Pulmonary artery endothelial cell (primary cell): ENCODE measurements at places on chromosomes 13 and 19.

DNA sequence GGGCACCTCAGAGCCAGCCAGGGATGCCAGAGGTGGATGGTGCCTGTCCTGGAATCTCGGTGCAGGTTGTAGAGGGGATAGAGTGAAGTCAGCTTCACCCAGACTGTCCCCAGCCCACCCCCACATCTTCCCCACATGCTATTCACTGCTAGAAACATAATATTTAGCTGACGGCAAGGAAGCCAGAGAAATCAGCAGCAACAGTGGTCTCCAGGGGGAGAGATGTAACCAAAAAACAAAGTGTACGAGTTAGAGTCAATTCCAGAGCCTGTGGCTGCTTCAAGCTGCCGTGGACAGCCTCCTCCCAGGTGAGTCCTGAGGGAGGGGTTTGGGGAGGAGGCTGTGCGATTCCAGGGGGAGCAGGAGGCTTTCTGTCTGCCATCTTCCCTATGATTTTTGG lies 97.6 kb downstream of the ZNF536 start:
- DNase-seq, result no peak

DNA sequence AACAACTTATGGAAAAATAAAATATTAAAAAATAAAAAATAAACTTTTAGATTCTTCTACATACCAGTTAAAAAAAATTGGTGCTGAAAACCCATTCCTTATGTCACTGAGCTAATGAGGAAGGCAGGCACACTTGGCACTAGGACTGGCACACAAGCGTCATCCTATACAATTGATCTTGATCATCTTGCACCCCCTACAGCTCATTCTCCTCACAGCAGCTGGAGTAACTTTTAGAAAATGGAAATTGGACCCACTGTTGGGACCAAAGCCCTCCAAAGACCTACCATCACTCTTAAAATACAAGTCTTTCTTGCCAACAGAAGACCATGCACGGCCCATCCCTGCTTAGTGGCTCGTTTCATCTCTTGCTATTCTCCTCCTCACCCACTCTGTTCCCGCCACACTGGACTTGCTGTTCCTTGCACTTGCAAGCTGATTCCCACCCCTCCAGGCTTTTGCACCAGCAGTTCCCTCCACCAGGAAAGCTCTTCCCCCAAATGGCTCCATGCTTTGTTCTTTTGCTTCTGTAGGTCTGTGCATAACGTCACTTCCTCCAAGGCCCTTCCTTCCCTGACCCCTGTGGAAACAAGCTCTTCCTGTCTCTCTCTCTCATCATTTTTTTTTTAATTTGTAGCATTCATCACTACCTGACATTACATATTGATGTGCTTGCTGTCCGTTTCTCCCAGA lies 11.6 kb downstream of the CTU1 start:
- DNase-seq, result no peak

GRCh38 chr19:14271840-14272239 lies 65.9 kb upstream of the ADGRL1 start:
- no peak for DNase-seq

GRCh38 chr13:43546251-43546650 lies 240.5 kb downstream of the ENOX1 start:
- no peak for DNase-seq

GRCh38 chr13:98134901-98135300 lies 8.0 kb upstream of the FARP1 start:
- no peak for DNase-seq

DNA sequence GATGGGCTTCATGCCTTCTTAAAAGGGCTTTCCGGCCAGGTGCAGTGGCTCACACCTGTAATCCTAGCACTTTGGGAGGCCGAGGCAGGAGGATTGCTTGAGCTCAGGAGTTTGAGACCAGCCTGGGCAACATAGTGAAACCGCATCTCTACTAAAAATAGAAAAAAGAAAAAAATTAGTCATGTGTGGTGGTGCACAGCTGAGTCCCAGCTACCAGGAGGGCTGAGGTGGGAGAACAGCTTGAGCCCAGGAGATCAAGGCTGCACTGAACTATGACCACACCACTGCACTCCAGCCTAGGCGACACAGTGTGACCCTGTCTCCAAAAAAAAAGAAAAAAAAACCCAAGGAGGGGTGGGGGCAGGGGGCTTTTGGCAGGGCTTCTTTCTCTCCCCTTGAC lies 7.2 kb downstream of the CARS2 start:
- DNase-seq, result no peak

DNA sequence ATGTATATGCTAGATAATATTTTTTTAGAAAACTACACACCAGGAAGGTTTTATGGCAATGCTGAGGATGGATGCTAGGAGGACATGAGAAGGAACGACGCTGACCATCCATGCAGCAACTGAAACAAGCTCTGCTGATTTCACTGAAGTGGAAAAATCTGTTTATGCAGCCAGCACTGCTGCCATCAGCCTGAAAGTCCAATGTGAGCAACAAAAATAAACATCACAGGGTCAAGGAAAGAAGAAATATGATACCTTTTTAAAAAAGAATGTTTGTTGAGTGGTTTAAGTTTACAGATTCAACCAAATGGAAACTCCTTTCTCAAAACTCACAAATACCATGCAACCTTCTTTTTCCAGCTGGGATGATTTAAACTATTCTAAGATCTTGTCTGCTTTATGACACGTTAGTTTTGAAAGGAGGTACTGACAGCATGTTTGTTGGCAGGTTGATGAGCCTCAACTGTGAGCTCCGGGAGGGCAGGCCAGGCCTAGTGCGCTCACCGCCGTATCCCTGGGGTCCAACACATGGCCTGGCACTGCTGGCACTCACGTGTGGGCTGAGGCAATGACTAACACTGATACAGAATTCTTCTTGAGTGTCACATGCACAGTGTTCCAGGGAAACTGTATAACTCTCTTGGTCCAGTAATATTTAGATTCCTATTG lies 46.8 kb downstream of the LATS2 start:
- DNase-seq, result no peak

DNA sequence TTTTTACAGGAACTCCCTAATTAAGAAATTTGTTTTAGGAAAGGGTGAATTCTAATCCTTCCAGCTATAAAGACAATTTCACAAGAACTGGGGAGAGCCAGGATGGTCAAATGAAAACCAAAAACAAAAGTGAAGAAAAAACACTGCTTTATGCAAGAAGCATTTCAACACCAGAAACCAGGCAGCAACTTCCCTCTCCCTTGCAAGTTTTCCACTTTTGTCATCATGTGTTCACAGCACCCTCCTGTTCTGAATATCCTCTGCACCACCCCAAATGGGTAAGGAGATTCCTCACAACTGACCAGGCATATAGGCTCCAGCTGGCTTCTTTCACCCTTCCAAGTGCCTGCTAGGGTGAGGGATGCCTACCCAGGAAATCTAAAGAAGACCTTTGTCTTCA lies 328.1 kb downstream of the TBC1D4 start:
- no peak for DNase-seq

DNA sequence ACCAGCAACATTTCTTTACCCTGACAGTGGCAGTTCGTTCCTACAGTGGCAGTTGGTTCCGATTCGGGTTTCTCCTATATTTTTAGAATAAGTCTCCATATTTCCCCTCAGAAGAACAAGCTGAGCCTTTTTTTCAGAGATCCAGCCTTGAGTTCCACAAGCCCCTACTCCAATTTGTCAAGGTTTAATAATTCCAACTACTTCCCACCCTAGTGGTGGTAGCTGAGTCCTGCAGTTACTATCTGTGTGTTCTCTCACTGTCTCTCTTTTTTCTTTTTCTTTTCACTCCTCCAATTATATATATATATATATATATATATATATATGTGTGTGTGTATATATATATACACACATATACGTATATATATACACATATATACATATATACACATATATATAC lies 1347.3 kb downstream of the PCDH9 start:
- DNase-seq, result no peak

- DNase-seq, result no peak
Measured at GRCh38 chr19:44879309-44880065, 11.6 kb upstream of the TOMM40 start.

DNA sequence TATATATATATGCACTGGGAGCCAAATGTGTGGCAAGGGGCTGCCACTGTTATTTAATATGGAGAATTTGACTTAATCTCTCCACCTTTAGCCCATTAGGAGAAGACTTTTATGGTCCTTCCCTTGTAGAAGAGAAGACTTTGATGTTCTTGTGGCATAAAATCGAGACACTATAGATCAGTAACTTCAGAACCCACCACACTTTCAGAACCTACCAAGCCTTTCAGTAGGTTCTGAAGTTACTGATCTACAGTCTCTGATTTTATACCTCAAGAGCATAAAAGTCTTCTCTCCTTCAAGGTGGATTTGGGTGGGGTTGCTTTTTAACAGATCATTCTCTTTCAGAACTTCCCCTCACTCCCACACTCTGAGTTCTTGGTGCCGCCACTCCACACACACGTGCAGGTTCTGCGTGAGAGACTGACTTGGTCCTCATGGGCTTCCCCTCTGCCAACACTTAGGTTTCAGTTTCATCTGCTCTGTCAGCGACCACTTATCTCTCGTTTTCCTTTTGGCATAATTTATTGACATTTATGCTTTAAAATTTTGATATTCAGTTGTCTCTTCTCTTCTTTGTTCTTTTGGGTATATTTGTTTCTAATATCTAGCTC lies 213.4 kb upstream of the PCDH17 start:
- DNase-seq, result no peak

DNA sequence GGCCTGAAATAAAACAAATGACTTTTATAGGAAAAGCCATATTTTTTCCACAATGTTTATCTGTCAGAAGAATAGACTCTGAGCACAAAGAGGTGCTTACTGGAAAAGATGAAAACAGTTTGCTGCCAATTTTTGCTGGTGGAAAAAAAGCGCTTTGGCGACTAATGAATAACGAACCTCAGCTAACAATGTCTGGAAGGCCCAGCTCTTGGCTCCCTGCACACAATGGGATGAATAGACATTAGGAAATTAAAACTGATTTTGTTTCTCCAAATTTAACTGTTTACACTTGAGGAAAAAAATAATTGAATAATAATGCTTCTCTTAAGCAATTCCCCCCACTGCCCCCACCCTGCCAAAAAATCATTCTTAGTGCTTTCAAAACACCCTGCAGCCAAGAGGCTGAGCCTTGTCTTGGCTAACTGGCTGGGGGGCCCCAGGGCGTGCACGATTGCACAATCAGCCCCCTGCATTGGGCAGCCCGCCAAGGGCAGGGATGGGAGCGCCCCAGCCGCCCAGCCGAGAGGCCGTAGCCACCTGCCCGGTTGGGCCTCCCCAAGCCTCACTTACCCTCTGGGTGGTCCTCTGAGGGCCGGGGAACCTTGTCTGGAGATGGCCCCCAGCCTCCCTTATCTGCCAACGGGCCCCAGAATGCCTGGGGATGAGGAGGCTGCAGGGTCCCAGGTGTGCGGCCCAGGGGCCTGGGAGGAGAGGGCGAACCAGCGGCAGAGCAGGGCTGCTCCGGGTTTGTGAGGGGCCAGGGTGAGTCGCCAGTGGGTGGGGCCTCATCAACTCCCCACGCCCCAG lies 16.8 kb downstream of the CEBPG start:
- DNase-seq, result no peak

DNA sequence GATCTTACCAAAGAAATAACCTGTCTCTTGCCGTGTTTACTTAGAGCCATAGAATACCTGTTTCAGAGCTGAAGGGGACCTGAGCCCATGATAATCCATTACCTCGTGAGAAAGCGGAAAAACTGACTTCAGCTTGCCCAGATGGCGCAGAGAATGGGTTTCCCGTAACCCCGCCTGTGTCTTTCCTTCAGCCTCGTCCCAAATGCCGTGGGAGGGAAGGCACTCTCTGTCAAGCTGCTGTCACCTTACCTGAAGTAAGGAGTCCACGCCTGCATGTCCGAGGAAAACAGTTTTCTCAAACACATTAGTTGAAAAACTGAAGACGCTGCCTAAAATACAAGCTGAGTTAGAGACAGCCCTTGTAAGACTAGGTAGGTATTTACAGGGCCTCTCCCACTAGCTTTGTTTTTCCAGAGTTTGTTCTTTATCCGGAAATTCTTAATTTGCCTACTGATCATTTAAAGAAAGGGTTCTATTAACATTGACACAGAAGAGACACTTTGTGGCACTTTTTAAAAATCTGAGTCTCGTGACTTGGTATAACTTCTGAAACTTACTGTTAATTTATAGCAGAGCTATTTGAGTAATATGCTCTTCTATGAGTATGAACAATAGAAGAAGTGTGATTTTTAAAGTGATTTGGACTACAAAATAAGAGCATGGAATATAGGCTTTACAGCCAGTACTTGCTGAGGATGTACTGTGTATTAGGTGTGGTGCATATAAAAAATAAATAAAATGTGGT lies 1.3 kb upstream of the INTS6 start:
- DNase-seq, result no peak

GRCh38 chr19:7366701-7367420 lies 18.1 kb downstream of the ARHGEF18 start:
- no peak for DNase-seq
